ENCODE measurements at places on chromosomes 16 and 17.

GRCh38 chr16:67391424-67392300 is 1.6 kb downstream of the TPPP3 start:
- DNase-seq, result no peak

DNA sequence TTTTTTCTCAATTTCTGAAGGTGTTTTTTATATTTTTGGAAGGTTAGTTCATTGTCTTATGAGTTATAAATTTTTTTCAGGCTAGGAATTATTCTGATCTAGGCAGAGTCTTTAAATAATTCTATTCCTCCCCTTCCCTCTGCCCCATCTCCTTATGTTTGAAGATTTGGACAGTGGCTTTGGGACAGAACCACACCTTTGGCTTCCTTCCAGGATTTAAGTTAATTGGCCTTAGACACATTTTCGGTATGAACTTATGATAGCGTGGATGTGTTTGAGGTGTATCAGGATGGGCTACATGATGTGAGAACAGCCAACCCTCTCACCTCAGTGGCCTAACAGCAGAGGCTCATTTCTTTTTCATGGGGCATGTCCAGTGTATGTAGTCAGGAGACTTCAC is 24.3 kb downstream of the EPN2 start:
- DNase-seq, result no peak

GRCh38 chr16:86509759-86510464 is 415 bp upstream of the FOXF1 start:
- no peak for DNase-seq

DNA sequence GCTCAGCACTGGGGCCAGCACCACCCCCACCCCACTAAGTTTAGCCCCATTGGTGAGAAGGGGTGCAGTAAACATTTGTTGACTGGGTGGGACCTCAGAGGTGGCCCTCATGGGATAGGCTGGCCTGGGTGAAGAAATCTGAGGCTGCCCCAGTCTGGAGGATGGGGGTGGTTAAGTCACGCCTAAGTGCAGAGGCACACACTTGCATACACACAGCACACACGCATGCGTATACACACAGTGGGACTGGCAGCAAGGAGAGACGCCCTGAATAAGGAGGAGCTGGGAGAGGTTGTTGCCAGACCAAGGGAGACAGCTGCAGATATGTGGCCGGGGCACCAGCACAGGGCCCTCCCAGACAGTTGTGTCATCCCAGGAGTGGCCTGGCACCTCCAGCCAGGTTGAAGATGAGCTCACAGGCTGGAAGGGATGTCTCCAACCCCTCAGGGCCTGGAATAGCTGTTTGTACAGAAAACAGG is 3.0 kb upstream of the BCAR1 start:
- DNase-seq, result no peak

- no peak for DNase-seq
Observed at GRCh38 chr16:1285669-1286512, 23.5 kb upstream of the UBE2I start.

DNA sequence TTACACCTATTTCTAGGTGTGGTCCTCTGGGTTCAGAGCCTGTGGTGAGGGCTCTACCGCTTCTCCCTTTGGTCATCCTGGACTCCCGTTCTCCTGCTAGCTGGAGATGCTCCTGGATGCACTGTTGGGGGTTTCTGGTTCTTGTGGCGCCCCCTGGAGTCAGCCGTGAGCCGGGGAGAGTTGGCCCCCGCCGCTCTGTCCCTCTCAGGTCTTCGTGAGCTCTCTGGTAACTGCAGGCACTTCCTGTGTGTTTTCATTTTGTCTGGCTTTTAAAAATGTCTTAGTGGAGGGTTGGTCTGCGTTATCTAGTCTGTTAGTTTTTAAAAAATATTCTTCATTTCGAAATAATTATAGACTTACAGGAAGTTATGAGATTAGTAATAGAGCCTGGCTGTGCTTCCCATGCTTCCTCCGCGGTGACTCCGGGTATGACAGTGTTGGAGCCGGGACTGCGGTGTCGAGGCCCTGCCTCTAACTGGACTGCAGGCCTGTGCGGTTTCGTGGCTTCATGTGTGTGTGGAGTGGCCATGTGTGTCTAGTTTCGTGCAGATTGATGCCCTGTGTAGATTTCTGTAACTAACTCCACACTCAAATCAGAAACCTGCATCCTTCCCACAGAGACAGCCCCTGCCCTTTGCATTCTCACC is 78.0 kb upstream of the ZNF750 start:
- DNase-seq, result peak; percentile 17

DNA sequence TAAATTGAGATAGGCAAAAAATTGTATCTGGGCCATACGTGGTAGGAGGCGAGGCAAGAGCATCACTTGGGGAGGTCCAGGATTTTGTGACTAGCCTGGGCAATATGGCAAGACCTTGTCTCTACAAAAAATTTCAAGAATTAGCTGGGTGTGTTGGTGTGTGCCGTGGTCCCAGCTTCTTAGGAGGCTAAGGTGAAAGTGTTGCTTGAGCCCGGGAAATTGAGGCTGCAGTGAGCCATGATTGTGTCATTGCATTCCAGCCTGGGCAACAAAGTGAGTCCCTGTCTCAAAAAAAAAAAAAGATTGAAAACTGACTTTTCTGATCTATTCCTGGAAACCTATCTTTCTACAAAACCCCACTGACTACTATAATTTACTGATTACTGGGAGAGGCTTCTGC is 26.7 kb downstream of the CDK12 start:
- no peak for DNase-seq

DNA sequence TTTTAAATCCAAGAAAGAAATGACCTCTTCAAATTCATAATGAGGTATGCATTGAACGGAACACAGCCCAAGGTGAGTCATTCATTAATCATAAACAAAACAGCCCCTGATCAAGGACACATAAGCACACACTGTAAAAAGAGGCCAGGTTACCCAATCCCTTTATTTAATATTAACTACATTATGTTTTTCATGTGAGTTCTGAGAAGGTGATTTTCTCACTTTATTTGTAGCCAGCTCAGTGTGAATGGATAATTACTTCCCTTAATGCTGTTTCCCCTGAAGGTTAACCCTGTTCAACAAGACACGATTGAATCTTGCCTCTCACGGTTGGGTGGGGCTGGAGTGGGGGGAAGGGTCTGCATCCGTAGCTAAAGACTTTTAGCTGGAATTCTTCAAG is 257.3 kb upstream of the SALL1 start:
- DNase-seq, result no peak

DNA sequence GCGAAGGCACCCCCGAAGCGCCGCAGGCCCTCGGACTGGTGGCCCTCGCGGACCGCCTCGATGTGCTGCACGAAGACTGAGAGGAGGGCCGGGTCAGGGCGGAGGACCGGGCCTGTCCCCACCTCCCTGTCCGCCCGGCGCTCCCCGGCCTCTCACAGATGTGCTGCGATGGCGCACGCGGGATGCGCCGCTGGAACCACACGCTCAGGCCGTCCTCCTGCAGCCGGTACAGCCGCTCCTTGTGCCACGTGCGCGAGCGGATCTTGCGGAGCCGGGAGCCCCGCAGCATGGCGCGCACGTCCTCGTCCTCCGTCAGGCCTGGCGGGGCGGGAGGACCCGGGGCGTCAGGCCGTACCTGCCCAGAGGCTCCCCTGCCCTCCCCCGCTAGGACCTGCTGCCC is 11.3 kb downstream of the PLCD3 start:
- no peak for DNase-seq

- no peak for DNase-seq
Observed at GRCh38 chr17:31584438-31585279, 193.2 kb downstream of the RAB11FIP4 start.

GRCh38 chr16:73629011-73629410 is 581.1 kb upstream of the ZFHX3 start:
- DNase-seq, result no peak

GRCh38 chr17:61335845-61336655 is 63.6 kb upstream of the TBX2 start:
- no peak for DNase-seq

GRCh38 chr17:66720027-66720426 is 114.9 kb upstream of the CACNG5 start:
- DNase-seq, result no peak

DNA sequence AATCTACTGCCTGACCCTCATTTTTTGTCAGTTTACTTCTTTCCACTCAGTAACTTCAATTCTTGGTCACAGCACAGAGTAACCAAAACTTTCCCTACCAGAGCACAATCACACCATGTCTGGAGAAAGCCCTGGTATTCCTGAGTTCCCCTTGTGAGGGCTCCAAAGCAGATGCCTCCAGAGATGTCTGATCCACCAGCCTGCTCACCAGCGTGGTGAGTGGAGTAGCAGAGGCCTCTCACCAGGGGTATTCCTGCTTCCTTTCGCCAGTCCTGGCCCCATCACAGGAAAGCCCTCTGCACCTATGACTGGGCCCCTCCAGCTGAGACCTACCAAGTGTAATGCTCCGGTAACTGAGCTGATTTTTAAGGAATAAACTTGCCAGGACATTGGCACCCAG is 205.4 kb upstream of the HS3ST3A1 start:
- DNase-seq, result no peak

DNA sequence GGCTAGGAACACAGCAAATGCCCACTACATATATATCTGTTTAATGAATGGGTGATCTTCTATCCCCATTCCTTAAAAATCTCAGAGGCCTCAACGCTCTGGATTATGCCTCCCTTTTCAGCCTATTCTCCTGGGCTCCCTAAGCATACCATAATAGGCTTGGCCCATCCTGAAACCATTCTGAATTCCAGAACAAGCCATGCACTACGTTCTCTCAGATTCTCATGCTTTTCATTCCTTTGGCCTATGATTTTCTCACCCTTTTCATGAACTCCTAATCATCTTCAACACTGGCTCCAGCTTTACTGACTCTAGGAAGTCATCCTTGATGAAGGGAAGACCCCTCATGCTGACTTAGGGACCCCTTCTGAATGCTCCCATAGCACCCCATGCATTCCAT is 71.1 kb downstream of the RPGRIP1L start:
- DNase-seq, result no peak

DNA sequence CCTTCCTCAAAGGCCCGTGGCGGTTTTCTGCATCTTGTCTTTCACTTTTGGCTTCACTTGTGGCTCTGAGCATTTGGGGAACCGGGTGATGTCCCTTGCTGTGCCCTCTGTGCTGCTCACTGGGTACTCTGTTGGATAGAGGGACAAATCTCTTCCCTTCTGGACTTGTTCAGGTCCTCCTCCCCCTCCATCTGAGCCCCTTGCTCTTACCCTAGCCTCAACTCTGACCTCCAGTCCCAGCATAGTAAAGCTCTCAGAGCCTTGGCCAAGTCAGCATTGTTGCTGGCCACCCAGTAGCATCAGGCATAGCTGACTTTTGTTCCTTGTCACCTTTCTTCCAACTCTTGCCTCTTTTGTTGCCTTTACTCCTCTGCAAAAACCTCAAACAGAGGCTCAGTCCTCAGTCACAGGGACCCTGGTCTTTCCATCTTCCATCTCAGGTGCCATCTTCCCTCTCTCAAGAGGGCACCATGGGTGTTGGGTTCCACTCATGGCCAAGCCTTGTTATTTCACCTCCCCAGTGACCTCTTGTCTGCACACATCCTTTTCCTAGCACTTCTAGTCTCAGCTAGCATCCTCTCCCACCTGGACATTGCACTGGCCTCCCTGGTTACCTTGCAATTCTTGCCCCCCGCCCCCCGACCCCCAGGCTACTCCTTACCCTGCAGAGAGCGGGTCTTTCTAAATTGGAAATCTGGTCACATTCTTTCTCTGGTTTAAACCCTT is 393 bp upstream of the PSMB10 start:
- peak; percentile 66 for DNase-seq

- DNase-seq, result no peak
Observed at GRCh38 chr16:86772671-86773353, 194.5 kb downstream of the FOXL1 start.

DNA sequence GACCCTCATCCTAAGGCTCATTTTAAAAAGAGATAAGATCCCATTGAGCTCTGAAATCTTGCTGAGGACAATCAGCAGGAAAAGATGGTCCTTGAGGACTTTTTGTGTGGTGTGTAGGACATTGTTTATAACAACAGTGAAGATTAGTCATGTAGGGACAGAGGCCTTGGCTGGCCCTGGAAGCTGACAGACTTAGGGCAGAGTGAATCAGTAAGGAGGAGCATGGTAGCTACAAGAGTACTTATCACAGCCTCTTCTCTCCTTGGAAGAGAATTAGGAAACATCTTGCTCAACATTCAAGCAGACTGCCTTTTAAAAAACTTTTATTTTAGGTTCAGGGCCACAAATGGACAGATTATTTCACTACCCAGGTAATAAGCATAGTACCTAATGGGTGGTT is 665.9 kb upstream of the SALL1 start:
- no peak for DNase-seq

- no peak for DNase-seq
Observed at GRCh38 chr17:71828182-71828596, 292.6 kb upstream of the SOX9 start.

Data from stimulated activated CD4-positive, alpha-beta T cell treated with anti-CD3 and anti-CD28 coated beads, Interleukin-1b, Interleukin-23, amount 100 ng/mL, for 4 hours (primary cell).